ENCODE measurements at places on chromosomes 2 and 18.

DNA sequence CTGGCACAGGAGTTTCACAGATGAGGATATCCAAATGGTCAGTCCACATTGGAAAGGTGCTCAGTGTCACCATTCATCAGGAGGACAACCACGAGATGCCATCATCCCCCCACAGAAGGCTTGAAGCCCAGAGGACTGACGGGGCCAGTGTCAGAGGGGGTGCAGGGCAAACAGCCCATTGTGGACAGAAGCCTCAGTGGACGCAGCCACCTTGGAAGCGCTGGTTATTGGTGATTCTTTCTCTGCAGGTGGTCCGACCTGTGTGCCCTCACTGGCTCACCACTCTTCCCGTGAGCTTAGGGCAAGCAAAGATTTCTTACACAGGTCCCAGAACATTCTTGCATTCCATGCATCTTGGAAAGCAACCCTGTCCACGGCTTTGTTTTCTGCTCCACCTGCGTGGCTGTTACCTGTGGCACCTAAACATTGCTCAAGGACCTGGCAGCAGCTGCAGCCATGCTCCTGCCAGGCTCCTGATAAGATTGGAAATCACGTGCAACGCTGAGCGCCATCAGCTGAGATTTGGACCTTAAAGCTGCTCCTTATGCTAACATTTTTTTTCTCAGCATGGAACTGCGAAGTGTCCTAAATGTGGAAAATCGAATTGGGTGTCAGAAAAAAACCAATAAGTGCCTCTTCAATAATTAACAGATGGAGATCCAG, 110.9 kb upstream of the CTDP1 start:
- no peak for DNase-seq

DNA sequence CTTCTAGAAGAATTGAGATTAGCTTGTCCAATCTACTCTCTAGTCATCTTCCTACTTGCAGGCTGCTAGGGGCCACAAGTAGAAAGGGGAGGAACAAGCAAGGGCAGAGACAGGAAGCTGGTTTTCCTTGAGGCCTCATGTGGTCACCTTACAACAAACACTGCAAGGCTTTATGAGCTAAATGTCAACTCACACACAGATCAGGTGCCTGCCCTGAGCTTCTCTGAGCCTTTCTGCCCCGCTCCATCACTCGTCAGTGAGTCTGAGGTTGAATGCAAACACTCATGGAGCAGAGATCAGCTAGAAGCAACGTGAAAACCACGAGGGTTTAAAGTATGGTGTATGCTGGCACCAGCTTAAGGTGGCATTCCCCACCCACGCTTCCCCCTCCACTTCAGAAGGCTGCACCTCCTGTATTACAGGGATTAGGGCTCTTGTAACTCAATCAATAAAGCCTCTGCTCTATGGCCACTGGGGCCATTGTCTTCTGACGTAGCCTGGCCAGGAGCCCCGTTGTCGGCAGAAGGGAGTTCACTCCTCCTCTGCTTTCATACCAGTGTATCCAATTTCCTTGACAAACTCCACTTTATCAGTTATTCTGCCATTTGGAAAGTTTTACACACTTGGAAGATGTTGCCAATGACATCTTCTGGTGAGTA, 5.4 kb upstream of the CRYGC start:
- no peak for DNase-seq

- DNase-seq = no peak
Observed at GRCh38 chr18:64692826-64693225, 543.9 kb upstream of the LINC00305 start.

DNA sequence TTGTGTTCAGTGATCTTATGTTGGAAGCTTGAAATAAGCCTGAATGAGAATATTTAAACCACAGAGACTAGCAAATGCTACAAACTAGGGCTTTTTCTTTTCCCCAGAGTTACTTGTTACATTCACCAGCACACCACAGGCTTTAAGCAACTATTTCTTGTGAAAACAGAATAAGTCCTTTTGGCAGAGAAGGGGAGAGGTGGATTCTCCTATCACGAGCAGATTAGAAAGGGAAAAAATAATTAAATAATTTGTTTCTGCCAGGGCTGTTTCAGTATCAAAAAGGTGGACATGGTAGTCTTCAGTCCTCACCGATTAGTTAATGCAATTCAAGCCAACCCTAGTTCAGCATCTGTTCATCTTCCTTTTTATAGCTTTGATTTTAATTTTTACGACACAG, 12.6 kb downstream of the IFIH1 start:
- no peak for DNase-seq

GRCh38 chr2:46270384-46270783, 26.8 kb upstream of the EPAS1 start:
- DNase-seq = no peak

DNA sequence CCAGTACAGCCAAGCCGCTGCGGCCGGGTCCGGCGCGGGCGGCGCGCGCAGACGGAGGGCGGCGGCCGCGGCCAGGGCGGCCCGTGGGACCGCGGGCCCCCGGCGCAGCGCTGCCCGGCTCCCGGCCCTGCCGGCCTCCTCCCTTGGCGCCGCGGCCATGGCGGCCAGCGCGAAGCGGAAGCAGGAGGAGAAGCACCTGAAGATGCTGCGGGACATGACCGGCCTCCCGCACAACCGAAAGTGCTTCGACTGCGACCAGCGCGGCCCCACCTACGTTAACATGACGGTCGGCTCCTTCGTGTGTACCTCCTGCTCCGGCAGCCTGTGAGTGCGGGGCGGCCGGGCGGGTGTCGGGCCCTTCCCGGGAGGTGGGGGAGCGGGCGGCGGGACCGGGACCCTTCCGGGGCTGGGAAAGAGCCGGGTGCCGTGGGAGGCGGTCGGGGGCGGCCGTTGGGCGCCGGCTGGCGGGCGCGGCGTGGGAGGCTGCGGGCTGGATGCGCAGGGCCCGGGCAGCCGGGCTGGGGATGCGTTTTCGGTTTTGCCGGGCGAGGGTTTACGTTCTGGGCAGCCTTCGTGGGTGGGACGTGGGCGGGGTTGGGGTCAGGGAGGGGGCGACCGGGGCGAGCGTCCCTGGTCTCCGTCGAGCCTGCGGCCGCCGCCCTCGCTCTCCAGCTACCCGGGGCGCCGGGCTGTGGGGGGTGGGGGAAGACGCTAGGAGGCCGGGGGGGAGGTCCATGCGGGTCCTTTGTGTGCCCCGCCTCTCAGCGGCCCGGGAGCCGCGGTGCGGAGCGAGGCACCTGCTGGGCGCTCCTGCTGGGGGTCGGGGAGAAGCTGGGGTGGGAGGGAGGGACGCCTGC, 537 bp downstream of the AGFG1 start:
- DNase-seq = no peak

Data from central memory CD8-positive, alpha-beta T cell (primary cell).